ENCODE measurements at places on chromosomes 11 and 22.

GRCh38 chr11:4491878-4492606 is 9.6 kb downstream of the OR52K1 start:
- no peak for DNase-seq

GRCh38 chr11:7484131-7484530 is 1.2 kb upstream of the OLFML1 start:
- DNase-seq: no peak

DNA sequence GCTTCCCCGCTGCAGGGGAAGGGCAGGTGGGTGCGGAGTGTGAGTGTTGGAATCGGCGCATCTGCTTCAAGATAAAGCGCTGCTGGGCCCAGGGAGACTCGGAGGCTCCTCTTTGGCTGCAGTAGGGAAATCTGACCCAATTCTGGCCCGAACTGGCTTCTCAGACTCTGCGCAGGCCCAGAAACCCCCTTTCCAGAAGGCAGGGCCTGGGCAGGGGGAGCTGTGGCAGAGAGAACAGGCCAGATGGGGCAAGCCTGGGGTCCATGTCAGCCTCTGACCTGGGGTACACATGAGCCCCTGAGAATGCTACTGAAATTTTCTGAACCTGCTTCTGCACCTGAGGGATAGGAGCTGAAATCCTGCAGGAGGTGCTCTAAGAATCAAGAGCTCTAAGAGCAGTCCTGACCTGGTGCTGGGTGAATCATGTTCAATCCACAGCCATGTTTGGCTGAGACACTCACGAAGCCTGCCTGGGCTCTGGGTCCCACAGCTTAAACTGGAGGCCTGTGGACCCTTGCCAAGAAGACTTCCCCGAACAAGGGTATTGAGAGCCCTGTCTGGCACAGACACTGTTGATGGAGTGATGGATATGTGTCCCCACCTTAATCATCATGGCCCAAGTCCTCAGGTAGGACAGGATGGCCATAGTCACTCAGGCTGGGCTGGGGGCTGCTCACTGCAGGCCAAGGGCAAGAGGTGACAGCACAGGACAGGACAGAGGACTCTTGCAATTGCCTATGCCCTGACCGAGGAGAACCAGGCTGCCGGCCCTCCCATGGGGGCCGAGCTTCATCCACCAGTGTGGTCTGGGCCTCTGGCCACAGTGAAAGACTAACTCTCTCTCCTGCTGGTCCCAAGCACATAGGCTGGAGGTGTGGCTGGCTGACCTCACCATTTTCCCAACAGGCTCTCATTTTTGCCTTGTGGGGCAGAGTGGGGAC is 6.9 kb downstream of the RAB3IL1 start:
- no peak for DNase-seq

GRCh38 chr11:122690801-122691548 is 35.5 kb downstream of the UBASH3B start:
- no peak for DNase-seq

GRCh38 chr11:6817694-6818093 is 18.2 kb upstream of the OR6A2 start:
- DNase-seq: no peak

GRCh38 chr11:16846305-16846704 is 107.9 kb downstream of the C11orf58 start:
- no peak for DNase-seq

- DNase-seq: no peak
These were observed 13.4 kb downstream of the GLB1L2 start for GRCh38 chr11:134345237-134345550.

GRCh38 chr11:85759915-85760314 is 51.0 kb downstream of the SYTL2 start:
- no peak for DNase-seq

DNA sequence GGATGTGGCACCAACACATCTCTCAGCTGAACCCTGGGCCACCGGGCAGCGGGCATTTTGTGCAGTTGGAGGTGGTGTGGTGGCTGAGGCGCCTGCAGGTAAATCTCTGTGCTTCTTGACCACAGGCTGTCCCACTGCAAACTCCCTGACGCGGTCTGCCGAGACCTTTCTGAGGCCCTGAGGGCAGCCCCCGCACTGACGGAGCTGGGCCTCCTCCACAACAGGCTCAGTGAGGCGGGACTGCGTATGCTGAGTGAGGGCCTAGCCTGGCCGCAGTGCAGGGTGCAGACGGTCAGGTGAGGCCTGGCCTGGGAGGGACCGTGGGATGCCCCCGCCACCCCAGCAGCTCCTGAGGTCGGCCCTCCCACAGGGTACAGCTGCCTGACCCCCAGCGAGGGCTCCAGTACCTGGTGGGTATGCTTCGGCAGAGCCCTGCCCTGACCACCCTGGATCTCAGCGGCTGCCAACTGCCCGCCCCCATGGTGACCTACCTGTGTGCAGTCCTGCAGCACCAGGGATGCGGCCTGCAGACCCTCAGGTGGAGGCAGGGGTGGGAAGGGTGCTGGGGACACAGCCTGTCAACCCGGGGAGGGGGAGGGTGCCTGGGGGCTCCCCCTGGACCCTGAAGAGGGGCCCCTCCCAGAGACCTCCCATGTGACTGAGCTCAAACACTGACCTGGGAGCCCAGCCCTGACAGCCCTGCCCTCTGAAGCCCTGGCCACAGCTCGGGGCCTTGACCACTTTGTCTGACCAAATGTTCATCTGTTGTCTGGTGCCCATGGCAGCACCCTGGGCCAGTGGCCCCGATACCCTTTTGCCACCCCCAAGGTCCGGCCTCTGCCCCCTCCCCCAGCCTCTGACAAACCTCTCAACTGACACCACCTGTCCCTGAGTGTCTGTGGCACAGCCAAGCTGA is 4.6 kb upstream of the PGGHG start:
- peak; percentile 39 for DNase-seq

DNA sequence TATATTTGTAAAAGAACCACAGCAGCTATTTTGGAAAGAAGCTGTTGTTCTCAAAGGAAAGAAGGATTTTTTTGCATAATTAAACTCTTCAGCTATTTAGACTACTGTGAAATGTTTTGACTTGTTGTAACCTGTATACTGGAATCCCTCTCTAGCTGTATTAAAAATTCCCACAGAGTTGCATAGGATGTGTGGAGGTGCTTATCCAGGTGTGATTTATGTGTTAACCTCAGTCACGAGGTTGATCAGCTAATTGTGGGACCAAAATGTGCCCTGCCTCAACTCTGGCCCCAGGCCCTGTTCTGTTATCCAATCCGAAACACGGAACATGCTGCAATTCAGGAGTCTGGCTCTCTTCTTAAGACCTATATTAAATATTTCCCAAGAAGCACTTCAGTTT is 70.1 kb downstream of the LIF start:
- no peak for DNase-seq

- no peak for DNase-seq
These were observed at the start of gene ZBTB16 for GRCh38 chr11:114059278-114059983. Gene ZBTB16, plus strand, starts transcription at chr11:114059711. Its CDS starts 3,590 bp downstream, at chr11:114063301.
